ENCODE measurements at places on chromosomes 13 and 19.

DNA sequence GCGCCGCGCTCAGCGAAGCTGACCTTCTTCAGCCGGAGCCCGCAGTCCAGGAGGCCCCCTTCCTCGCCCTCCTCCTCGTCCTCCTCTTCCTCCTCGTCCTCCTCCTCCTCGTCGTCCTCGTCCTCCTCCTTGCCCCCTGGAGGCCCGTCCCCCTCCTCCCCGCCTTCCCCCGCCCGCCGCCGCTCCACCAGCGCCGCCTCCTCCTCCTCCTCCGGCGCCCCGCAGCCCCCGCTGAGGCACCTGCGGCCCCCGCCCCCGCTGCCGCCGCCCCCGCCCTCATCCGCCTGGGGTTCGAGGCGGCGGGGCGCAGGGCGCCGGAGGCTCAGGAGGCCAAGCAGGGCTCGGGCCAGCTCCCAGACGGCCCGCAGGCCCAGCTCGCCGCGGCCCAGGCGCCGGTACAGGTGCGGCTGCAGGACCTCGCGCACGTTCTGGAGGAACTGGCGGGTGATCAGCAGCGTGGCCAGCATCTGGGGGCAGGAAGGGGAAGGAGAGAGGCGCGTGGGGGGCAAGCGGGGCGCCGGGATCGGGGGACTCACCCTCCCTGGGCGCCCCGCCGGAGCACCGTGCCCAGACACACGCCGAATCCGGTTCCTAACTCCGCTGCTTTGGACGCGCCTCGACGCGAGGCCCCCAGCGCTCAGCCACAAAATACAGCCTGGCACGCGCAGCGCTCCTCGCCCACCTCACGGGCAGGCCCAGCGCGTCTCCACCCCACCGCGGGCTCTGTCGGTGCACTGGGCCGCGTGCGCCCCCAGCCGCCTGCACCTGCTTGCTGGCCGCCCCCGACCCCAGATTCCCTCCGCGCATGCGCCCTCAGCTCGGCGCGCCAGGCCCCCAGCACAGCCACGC, 5.9 kb downstream of the ANO8 start:
- no peak for DNase-seq

GRCh38 chr19:58519087-58519354, 589 bp downstream of the ZBTB45 start:
- DNase-seq: no peak

DNA sequence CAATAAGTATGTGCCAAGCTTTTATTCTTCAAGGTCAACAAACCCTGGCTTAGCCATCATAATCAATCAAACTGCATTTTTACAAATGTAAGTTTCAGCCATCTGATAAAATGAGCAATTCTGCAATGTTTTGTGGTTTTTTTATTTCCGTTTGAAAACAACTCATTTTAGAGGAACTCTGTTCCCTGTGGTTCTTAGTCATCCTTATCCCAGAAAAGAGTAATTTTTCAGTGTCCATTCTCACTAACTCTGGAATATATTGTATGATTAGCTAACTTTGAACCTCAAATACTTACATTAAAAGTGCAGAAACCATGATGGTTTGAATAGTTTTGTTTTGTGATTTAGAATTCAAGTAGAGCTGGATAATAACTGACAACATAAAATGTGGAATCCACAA, 87.6 kb downstream of the IRS2 start:
- DNase-seq: no peak

- no peak for DNase-seq
These were observed 15.1 kb downstream of the LILRA5 start for GRCh38 chr19:54297759-54298305.

GRCh38 chr19:40283414-40284250, 1.5 kb downstream of the AKT2 start:
- DNase-seq: no peak

GRCh38 chr19:3608750-3609322, 2.2 kb upstream of the TBXA2R start:
- no peak for DNase-seq

DNA sequence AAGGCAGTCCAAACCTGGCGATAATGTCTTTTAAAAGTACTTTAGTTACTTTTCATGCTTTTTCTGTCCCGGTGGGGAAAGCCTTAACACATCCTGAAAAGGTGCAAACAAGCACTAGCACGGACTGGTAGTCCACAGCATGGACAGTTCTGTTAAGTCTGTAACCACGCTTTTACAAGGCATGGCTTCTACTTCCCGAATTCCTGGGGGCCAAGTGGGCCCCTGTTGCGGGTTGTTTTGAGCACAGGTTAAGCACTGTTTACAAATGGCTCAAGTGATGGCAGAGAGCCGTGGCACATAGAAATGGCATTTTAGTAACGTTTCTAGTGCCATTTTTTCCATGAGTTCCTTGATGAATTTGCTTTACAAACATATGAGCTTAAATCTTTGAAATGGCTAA, 37.6 kb downstream of the ZNF493 start:
- no peak for DNase-seq

Data from stimulated activated CD8-positive, alpha-beta memory T cell treated with anti-CD3 and anti-CD28 coated beads, Interleukin-12 subunit alpha, Interleukin-12 subunit beta, amount 100 ng/mL, for 1 hour (primary cell).